Mesothelial cell of epicardium (in vitro differentiated cells): ENCODE measurements at places on chromosomes 6 and 20.

- no peak for DNase-seq
These were observed 150.3 kb downstream of the MBOAT1 start for GRCh38 chr6:20061952-20062351.

GRCh38 chr20:59811681-59812171, 121.7 kb downstream of the SYCP2 start:
- no peak for DNase-seq

DNA sequence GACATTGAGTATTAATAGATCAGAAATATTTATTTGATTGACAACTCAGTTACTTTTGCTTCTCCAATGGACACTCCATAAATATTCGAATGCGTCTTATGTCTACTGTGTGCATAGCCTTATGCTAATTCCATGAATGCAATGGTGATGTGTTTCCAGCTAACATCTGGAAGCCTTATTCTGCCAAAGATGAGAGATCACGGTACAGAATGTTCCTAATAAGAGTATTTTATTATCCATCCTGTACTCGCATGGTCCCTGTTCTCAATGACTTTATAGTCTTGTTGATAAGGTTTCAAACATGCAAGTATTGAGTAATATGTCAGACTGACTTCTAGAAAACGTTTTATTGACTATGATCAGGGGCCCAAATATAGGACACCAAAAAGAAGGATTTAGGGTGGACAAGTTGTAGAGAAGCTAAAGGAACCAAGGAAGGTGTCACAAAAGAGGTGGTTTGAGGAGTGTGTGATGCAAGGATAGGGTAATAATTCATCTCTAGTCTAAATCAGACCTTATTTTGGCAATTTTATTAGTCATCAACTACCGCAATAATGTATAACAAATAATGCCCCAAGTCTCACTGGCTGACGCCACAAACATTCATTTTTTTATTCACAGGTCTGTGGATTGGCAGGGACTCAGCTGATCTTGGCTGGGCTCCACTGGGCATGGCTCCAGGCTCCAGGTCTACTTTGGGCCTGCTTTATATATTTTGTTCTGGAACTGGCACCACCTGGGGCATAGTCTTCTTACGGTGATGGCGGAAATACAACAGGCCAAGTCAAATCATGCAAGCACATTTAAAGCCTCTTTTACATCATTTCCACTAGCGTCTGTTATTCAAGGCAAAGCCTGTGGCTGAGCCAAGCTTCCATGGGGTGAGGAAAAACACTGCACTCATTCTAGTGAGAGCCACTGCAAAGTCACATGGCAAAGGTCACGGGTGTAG, 24.5 kb upstream of the CD83 start:
- no peak for DNase-seq

- no peak for DNase-seq
These were observed 21.7 kb downstream of the SERPINB9 start for GRCh38 chr6:2881423-2881822.

DNA sequence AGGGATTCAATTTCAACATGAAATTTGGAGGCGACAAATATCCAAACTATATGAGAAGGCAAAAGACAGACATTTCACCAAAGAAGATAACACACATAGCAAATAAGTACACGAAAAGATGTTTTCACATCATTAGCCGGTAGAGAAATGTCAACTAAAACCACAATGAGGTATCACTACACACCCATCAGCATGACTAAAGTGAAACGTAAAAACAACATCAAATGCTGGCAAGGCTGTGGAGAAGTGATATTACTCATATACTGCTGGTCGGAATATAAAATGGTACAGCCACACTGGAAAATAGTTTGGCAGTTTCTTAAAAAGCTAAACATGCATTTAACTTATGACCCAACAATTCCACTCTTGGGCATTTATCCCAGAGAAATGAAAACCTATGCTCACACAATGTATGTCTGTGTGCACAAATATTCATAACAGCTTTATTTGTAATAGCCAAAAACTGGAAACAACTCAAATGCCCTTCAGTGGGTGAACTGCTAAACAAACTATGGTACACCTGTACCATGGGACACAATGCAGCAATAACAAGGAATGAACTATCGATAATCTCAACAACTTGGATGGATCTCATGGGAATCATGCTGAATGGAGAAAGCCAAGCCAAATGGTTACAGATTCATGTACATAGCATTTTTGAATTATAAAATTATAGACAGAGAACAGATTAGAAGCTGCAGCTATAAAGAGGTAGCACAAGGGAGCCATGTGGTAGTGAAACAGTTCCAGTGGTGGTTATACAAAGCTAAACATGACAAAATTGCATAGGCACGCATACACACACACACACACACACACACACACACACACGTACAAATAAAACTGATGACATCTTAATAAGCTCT, 8.6 kb downstream of the ADAT2 start:
- no peak for DNase-seq

DNA sequence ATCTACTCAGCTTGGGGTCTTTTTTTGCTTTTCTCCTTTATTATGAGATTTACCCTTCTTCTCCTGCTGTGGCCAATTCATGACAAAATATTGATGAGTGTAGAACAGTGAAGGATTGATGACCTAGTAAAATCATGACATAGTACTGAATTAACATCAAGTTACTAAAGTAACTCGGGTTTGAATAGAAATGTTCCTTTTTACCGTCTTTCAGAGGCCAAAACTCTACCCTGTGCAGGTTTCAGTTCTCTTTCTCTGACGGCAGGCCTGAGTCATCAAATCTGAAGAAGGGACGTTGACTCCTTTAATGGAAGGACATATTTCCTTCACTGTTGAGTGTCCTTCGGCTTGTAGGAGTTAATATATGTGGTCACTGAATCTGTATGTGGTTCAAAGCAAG, 80.7 kb downstream of the RREB1 start:
- DNase-seq: no peak

DNA sequence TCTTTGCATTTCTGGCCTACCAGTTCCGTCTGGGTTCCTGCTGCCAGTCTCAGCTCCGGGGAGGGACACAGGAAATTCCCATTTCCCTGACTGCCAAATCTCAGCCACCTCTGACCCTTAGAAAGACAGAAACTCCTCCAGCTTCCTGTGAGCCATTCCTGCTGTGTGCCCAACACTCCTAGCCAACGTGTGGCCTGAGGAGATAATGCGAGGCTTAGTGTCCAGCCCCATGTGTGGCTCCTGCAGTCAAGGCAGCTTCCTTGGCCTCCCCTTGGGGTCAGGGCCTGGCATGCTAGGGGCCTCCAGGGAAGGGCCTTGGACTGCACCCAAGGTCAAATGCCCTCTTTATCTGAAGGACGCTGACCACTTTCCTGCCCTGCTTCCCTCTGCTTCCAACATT, 45.1 kb downstream of the MAFB start:
- DNase-seq: no peak

DNA sequence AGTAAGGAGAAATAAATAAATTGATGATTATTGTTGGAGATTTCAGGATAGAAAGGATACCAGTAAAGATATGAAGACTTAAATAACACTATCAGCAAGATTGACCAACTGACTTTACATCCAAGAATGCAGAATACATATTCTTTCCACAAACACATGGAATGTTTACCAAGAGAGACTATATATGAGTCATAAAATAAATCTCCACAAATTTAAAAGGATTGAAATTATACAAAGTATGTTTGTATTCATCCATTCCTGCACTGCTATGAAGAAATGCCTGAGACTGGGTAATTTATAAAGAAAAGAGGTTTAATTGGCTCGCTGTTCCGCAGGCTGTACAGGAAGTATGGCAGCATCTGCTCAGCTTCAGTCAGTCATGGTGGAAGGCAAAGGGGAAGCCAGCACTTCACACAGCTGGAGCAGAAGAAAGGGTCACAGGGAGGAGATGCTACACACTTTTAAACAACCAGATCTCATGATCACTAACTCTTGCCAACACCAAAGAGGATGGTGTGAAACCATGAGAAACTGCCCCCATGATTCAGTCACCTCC, 56.7 kb upstream of the TNFRSF21 start:
- no peak for DNase-seq

DNA sequence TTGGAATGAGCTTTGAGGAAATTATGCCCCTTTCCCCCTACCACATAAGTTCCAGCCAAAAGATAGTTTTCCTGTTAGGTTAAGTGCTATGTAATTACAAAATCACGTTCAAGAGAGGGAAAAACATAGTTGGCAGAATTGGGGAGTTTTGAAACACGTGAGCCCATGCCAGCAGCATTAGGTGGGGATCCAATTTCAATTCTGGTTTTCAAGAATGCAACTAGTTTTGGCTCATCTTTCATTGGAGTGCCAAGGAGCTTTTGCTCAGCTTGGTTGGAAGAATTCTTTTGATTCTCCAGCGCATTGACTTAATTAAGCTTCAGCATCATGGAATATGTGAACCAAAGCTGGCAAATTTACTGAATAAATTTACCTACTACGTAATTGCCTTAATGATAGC, 95.9 kb downstream of the SAMD5 start:
- no peak for DNase-seq

DNA sequence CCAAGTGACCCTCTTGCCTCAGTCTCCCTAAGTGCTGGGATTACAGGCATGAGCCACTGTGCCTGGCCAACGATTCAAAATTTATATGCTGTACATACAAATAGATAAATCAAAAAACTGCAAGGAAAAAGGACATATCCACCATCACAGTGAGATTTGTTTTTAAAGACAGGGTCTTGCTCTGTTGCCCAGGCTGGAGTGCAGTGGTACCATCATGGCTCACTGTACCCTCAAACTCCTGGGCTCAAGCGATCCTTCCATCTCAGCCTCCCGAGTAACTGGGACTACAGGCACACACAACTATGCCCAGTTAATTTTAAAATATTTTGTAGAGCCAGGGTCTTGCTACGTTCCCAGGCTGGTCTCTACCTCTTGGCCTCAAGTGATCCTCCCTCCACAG, 61.5 kb downstream of the MAP3K7 start:
- no peak for DNase-seq

DNA sequence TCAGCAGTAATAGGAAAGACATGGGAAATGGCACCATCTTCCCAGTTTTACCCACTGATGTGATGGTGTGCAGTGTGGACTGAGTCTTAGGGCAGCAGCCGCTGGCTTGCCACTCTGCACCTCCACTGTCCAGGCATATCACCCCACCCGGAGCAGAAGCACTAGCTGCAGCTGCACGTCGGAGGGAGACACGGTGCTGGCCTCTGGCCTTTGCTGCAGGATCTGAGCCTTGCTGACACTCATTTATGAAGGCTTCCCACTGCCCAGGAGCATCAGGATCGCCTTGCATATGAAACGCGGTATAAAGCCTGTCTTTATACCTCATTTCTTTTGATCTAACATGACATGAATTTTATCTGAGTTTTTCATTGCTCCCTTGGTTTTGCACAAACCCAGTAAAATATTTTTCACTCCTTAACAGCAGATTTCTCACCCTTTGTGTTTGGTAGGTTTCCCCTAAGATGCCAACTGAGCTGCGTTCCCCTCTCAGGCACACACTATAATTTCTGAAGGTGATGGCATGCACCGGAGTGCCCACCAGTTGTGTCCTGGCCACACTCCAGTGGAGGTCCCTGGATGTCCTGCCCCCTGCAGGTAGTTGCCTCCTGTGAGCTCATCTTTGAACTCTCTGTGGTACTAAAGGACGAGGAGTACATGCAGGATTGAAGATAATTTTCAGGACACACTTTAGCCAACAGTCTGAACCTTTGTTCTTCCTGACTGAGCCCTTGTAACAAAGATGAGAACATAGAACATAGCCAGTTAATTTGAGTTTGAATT, 9.0 kb upstream of the EXOC2 start:
- no peak for DNase-seq

DNA sequence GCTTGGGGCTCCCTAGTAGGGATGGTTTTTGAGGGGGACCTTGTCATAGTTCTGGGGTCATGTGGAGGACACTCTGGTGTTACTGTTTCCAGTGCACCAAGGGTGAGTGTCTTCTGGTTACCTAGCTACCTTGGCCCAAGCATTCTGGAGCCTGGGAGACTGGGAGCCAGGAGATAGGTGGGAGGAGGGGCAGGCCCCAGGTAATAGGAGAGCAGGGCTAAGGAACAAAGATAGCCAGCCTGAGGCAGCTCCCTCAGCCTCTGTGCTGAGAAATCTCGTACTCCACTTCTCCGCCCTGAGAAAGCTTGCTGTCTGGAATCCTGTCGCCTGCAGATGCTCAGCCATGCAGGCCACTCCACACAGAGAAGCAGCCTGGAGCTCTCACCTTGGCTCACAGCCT, 8.3 kb upstream of the ENTPD6 start:
- DNase-seq: no peak

- no peak for DNase-seq
These were observed 399.5 kb downstream of the PHF3 start for GRCh38 chr6:64034910-64035655.

DNA sequence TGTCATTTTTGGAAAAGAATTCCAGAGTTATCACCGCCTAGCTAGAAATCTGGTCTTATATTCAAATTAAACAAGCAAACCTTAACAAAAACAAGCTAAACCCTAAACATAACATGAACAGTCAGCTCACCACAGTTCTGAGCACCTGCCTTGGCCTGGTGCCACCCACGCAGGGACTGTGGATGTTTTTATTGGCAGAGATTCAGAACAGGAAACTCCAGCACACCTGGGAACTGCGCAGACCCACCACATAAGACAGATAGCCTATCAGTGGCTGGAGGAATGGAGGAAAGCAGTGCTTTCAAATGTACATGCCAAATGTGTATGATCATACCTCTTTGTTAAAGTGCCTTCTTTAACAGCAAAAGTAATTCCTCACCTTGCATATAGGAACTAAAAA, 8.9 kb downstream of the SLC16A10 start:
- DNase-seq: no peak

DNA sequence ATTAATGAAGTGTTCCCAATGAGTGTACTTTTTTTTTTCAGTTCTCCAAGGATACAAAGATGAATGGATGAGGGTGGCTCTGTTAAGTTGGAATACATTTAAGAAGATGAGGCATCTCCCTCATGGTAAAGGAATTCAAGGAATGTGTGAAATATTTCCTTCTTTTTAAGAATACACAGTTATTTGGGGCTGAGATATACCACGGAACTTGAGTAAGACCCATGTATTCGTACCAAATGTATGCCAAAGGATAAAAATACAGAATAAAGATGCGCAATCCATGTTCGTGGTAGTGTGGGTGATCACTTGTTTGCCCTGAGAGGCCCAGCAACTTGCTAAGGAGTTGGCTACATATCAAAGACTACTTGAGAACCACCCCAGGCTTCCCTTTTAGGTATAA, 164.2 kb upstream of the TCF21 start:
- DNase-seq: no peak

- DNase-seq: no peak
These were observed 137.6 kb downstream of the PHF3 start for GRCh38 chr6:63773200-63773599.

DNA sequence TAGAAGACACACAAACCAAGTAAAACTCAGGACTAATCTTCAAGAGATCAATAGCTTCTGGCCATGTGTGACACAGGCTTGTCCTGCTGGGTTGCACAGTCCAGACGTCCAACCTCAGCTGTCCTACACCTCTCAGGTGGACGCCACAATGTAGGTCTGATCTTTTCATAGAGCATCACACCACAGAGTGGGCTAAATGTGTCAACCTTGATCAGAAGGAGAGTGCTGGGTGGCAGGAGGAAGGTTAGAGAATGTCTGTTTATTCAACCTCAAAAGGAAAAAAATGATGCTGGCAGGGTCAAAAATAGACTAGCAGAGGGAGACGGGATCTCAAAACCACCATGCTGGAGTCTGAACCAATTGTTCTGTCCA, 41.7 kb downstream of the GFOD1 start:
- DNase-seq: no peak
